ENCODE measurements at places on chromosomes 7 and 10. TPM values are rescaled to one million over a fixed set of nuclear protein-coding genes. Genes with fewer than 3 reads are reported as not detected.
A peak's percentile ranks its signal among the peaks of the same experiment; 100 is the strongest.

The ST8SIA6 gene
- 0.37 TPM for total RNA-seq

The GOLGA7B gene
- total RNA-seq: 0.04 TPM

The CALML3 gene
- total RNA-seq: not detected

The AMPH gene
- total RNA-seq: 4.8 TPM

The PLXNA4 gene
- total RNA-seq: 0.35 TPM

The SLC29A3 gene
- total RNA-seq: 10.2 TPM

The CH25H gene
- total RNA-seq: 1.0 TPM

The CNPY1 gene
- total RNA-seq: not detected

The TMEM270 gene
- total RNA-seq: not detected

The AKR1C2 gene
- total RNA-seq: 0.83 TPM

- DNase-seq: peak; percentile 10
These were observed 54.1 kb upstream of the ANTXRL start for GRCh38 chr10:46232666-46233065.

- DNase-seq: no peak
These were observed 486.2 kb upstream of the ZMIZ1 start for GRCh38 chr10:78582540-78582939.

- no peak for DNase-seq
These were observed 686 bp downstream of the AASS start for GRCh38 chr7:122143376-122143750.

GRCh38 chr7:50663396-50664102 is 98.3 kb upstream of the DDC start:
- DNase-seq: no peak

DNA sequence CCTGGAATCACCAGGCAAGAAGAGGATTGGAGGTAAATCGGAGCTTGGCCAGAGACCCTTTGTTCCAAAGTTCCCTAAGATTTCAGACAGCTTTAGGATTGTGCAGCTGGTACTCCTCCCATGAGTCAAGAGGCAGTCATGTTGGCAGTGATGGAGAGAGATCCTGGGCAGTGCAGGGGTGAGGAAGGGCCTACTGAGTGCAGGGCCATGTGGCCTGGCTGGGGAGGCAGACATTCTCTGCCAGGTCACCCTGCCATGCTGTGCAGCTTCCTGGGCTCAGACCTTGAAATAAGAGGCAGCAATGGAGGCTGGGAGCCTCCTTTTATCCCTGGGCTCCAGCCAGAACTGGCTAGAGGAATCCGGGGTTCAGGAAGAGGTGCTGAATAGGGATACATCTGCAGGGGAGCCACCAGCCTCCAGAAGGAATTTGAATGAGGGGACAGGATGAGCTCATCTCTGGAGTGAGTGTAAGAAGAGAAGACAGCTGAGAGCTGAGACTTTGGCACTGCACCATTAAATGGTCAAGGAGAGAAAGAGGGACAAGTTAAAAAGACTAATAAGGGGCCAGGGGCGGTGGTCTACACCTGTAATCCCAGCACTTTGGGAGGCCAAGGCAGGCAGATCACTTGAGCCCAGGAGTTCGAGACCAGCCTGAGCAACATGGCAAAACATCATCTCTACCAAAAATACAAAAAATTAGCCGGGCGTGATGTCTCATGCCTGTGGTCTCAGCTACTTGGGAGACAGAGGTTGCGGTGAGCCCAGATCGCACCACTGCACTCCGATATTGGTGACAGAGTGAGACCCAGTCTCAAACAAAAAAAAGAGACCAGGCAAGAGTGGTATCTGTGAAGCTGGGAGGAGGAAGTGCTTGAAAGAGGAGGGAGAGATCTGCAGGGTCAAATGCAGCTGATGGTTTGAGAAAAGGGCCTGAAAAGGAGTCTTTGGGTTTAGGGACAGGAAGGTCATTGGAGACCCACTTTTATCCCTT is 12.0 kb downstream of the SFTPD start:
- peak; percentile 9 for DNase-seq

DNA sequence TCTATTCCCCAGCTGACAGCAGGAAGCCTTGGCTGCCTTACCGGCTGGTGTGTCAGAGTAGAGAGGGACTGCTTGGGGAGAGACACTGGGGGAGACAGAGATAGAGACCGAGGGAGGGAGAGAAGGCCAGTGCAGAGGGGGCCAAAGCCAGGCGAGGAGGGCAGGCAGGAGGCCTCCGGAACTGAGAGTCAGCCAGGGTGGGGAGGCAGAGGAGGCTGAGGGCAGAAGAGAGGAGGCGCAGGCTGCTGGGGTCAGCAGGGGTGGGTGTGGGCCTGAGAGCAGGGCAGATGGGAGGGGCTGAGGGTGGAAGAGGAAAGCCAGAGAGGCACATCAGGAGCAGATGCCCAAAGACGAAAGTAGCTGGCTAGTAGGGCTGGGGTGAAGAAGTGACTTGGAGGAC is 57.2 kb upstream of the PAX2 start:
- no peak for DNase-seq

- no peak for DNase-seq
These were observed 59.9 kb downstream of the INSIG1 start for GRCh38 chr7:155357573-155358041.

GRCh38 chr10:118045837-118046394 is 825 bp downstream of the RAB11FIP2 start:
- no peak for DNase-seq

GRCh38 chr7:68676813-68677535 is 921.3 kb upstream of the AUTS2 start:
- DNase-seq: no peak

GRCh38 chr7:136293272-136293671 is 316.1 kb upstream of the MTPN start:
- no peak for DNase-seq

Data from H9 (cell line).